Hypothalamus (tissue), 51 donors: ENCODE measurements at places on chromosomes 1 and 21.

DNA sequence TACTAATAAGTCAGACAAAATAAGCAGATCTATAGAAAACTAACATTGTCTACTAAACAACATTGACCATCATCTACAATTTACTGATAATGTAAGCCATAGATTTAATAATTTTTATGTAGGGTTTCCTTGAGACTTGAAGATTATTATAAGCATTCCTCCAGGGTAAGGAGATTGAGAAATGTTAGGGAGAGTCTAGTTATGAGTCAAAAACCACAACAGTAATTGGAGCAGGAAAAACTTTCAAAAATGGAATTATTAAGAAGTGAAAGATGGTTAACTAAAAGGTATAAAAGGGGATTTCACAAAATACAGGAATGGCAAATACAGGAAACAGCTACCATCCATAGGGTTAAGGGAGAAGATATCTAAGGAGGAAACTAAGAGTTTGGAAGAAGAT, 12.4 kb upstream of the UHMK1 start:
- no peak for DNase-seq

DNA sequence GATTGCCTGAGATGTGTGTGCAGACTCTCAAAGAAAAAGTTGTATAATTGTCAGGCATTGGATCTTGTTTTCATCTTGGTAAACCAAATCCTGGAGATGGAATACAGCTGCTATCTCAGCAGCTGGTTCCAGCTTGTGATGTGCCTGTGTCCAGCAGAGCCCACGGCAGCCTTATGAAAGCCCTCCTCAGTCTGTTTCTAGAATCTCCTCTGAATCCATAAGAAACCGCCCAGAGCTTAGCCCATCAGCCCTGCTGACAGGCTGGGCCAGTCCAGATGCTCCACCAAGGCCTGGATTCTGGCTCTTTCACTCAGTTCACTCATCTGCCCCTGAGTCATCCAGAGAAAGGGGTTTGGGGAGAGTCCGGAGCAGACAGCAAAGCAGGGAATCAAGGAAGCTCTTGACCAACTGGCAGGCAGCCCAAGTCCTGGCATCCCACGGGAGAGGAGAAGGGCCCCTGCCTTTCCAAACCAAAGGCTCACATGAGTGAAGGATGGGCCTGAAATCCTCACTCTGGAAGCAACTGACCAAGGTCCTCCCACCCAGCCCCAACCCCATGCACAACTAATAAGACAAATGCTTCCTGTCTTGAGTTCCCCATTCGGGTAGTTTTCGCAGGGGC, 45.7 kb downstream of the NAV1 start:
- no peak for DNase-seq

- DNase-seq: no peak
Measured at GRCh38 chr1:245160288-245160687, 5.5 kb downstream of the KIF26B start.

DNA sequence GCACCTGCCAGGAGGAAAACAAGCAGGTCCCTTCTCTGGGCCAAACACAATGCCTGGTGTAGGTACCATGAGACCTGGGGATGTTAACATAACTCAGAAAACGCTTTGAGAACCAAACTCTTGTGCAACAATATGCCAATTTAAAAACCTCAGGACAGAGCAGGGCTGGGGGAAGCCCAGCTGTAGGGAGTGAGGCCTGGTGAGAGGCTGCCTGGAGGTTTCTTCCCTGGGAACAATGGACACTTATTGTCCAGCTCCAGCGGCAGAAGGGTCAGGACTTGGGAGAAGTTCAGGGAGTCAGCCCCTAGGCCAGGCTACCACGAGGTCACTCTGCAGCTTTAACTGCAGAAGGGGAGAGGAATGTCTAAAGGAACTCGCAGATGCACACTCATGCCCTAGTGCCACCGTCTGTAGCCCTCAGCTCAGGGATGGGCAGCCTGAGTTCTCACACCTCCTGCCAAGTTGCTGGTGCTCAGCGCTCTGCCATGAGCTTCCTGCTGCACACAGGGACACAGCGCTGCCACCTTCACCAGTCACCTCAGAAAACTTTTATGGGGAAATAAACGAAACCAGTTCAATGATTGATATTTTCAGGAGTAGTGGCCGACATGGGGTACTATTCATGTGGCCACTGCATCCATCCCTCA, 8.5 kb downstream of the GPR157 start:
- DNase-seq: no peak

GRCh38 chr1:232529747-232530146, 100.2 kb downstream of the SIPA1L2 start:
- no peak for DNase-seq

DNA sequence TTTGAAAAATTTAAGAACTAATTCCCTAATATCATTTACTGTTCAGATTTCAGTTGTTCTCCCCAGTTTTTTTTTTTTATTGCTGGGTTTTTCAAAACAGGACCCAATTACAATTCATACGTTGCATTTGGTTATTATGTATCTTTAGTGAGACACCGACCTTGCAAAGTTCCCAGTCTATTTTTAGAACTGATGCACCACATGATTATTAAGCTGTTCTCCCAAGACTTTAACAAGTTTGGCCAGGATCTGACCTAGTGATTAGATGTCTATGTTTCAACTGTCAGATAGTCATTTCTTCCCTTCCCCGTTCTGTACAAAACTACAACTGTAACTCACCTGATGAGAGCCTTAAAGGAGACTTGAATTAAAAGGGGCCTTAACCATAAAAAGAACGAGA, 7.9 kb downstream of the UBE2T start:
- no peak for DNase-seq

- DNase-seq: no peak
Measured at GRCh38 chr1:7896994-7897393, 43.6 kb downstream of the TNFRSF9 start.

DNA sequence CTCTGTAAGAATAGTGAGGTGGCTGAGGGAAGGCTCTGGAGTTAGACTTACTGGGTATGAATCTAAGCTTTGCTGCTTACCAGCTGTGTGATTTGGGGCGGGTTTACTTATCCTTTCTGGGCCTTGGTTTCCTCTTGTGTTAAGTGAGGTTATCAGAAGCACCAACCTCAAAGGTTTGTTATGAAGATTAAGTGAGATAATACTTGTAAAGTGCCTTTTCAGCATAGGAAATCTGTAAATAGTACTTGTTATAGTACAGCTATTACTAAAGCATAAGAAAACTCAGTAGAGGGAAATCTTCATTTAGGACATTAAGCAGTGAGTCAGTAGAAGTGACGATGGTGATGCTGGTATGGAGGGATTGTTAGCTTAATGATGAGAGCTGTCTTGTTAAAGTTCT, 12.1 kb downstream of the HHAT start:
- no peak for DNase-seq

GRCh38 chr1:201181323-201181722, 9.3 kb upstream of the IGFN1 start:
- no peak for DNase-seq

GRCh38 chr1:160006312-160006940, 25.4 kb downstream of the PIGM start:
- no peak for DNase-seq

GRCh38 chr1:182662956-182663355, 21.4 kb downstream of the RGS8 start:
- DNase-seq: no peak

- no peak for DNase-seq
Measured at GRCh38 chr21:37562920-37563640, 196.5 kb downstream of the DYRK1A start.

GRCh38 chr1:9852410-9853248, 28.9 kb upstream of the CLSTN1 start:
- no peak for DNase-seq

DNA sequence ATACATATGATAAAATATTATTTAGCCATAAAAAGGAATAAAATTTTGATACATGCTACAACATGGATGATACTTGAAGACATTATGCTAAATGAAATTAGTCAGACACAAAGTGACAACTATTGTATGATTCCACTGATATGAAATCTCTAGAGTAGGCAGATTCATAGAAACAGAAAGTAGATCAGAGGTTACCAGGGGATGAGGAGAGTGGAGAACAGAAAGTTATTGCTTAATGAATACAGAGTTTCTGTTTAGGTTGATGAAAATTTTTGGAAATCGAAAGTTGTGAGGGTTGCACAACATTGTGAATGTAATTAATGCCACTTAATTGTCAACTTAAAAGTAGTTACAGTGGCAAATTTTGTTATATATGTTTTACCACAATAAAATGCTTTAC, 315.7 kb upstream of the USP25 start:
- DNase-seq: no peak

- DNase-seq: peak; percentile 47
Measured at GRCh38 chr1:46246548-46247435, 771 bp upstream of the RAD54L start.

GRCh38 chr21:25857308-25858074, 122.7 kb downstream of the GABPA start:
- DNase-seq: no peak

DNA sequence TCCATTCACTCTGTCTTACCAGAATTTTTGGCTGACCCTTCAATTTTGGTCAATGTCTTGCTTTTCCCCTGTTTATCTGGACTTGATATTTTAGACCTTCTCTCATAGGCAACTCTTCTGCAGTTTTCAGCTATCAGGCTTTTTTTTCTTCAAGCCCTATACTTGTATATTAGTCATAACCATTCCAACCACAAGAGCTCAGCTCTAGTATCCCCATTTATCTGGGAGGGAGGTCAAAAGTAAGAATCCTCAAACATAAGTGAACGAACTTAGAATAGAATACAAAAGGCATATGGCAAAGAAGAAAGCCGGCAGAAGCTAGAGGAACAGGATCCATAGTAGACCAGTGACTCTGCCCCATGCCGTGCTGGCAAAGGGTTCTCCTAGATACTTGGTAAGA, 45.9 kb upstream of the TNFSF4 start:
- no peak for DNase-seq

GRCh38 chr21:34262469-34262845, 101.3 kb upstream of the KCNE2 start:
- no peak for DNase-seq

DNA sequence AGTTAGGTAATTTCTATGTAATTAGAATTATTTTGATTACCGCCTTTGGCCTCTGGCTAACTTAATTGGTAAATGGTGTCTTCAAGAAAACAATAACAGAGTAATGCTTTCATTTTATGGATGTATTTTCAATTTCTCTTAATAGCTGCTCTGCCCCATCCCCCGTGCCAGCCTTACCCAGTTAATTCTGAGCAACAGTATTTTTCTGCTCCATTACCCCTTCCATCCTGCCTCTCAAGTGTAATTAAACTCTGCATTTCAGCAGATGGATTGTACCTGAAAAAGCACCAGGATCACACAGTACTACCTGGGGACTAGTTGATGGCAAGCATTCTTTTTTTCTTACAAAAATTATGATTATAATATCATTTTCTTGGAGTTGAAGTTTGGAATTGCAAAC, 104.2 kb downstream of the KIAA0319L start:
- DNase-seq: no peak

- DNase-seq: no peak
Measured at GRCh38 chr1:62712336-62713243, 24.4 kb upstream of the DOCK7 start.

DNA sequence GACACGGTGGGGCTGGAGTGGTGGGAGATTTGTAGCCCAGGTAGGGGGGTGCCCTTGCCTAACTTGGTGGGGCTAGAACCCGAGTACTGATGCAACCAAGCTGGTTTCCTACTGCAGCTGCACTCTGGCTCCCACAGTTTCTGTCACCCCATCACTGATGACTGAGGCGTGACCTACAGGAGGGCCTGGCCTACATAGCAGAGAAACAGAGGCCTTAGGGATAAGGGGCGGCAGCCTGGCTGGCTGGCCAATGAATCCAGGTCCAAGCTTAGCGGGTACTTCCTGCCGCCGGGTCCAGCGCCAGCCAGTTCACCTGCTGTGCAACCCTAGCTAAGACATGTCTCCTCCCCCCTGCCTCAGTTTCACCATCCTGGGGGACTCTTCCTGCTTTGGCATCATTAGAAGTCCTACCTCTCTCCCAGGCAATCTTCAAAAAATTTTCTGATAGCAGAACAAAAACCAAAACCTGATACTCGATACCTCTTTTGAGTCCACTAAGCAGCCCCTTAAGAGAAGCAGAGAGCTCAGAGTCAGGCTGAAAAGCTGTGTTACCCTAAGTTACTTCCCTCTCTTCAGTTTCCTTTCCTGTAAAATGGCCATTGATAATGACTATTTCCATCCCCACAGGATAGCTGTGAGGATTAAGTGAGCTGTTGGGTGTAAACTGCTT, 27.3 kb upstream of the RNF19B start:
- no peak for DNase-seq

- DNase-seq: no peak
Measured at GRCh38 chr1:68706639-68707317, 209.9 kb upstream of the DEPDC1 start.

DNA sequence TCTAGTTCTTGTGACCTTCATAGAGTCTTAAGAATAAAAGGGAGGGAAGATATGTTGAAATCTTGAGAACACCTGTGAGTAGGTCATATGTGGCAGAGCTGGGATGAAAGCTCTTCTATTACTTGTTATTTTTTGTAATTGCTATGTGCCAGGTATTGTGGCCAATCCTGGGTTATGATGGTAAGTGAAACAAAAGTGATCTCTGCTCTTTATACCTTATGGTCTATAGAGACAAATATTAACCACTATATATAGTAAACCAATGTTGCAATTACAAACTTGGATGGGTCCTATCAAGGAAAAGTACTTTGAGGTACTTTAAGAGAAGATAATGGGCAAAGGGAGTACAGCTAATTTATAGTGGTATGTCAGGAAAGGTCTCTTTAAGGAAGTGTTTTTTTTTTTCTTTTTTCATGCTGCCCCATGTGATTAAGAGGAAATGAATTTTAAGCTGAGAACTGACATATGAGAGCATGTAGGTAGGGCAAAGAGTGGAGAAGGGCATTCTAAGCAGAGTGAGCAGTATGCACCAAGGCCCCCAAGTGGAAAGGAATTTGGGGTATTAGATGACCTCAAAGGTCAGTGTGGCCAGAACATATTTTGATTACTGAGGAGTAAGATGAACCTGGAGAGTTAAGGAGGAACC, 43.3 kb downstream of the POU2F1 start:
- DNase-seq: no peak

- no peak for DNase-seq
Measured at GRCh38 chr1:227342075-227342829, 24.0 kb upstream of the CDC42BPA start.

GRCh38 chr1:209354111-209354839, 229.2 kb upstream of the CAMK1G start:
- peak; percentile 75 for DNase-seq

DNA sequence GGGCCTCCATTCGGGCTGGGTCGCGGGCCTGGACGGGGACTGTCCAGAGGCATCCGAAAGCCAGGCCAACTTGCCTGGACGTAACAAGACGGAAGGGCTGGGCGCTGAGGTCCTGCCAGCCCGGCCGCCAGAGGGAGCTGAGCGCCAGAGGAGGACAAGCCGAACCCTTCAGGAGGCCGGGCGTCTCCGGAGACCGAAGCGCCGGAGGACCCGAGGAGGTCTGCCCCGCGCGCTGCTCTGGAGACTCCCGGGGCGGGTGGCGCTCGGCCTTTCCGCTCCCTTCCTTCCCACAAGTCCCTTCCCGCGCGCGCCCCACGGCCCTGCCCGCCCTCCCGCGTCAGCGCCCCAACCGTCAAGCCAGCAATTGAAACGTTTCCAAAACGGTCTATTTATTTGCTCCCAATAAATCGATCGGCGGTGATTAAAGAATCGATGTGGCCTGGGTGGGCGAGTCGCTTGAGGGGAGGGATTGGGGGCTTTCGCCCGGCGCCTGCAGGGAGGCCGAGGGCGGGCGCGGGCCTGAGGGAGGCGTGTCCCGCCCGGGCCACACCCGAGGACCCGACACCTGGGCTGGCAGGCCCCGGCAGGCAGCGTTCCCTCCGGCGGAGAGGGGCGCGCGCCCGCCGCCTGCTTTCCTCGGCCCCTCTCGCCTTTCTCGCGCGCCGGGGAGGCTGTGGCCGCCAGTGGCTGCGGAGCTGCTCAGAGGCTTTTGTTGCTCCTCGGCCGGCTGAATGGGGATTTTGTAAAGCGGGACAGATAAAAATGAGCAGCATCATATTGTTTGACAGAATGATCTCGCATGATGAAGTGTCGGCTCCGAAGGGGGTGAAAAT, 5.2 kb upstream of the FOXD3 start:
- no peak for DNase-seq
